ENCODE measurements at places on chromosomes 1 and 21. TPM values are rescaled to one million over a fixed set of nuclear protein-coding genes. Genes with fewer than 3 reads are reported as not detected.

SELENBP1 gene
- not detected for total RNA-seq

SCYL3 gene
- 3.5 TPM for total RNA-seq

PGLYRP3 gene
- not detected for total RNA-seq

HNRNPCL4 gene
- total RNA-seq, result not detected

GRCh38 chr1:55886856-55887712 is 671.9 kb upstream of the USP24 start:
- no peaks in the 10 kb centered on the region for H3K36me3 ChIP-seq
- no peak for DNase-seq
- no peak overlapping the region for H3K27ac ChIP-seq

LHX8 gene
- total RNA-seq, result not detected

- no peak for DNase-seq
- no peak overlapping the region for H3K27ac ChIP-seq
- H3K36me3 ChIP-seq, result no peaks in the 10 kb centered on the region
- no peaks in the 10 kb centered on the region for H3K4me1 ChIP-seq
- H3K27me3 ChIP-seq, result no peaks in the 10 kb centered on the region
Observed at GRCh38 chr1:117261424-117261785, 50.7 kb upstream of the VTCN1 start.

GRCh38 chr1:111446967-111447892 is 1.8 kb downstream of the WDR77 start:
- H3K4me3 ChIP-seq, result no peak overlapping the region
- no peaks in the 10 kb centered on the region for H3K27me3 ChIP-seq
- DNase-seq, result no peak
- no peak overlapping the region for H3K27ac ChIP-seq

DNA sequence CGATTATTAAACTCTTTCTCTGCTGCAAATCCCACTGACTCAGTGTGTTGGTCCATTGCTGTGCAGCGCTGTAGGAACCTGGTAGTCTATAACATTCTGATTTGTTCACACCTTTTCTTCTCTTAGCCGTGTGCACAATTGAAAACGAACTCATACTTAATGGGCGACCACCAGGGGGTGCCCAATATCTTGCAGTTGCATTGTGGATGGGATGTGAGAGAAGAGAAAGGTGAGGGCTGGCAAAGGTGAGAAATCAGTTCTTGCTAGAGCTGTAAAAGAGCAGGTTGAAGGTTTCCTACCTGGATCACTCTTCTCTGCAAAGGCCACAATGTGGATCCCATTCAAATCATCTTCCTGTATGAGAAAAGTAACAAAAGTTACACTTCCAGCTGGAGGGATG is 51.0 kb downstream of the CASQ2 start:
- H3K27ac ChIP-seq, result no peak overlapping the region
- no peak overlapping the region for H3K4me3 ChIP-seq
- no peaks in the 10 kb centered on the region for H3K36me3 ChIP-seq
- H3K27me3 ChIP-seq, result no peaks in the 10 kb centered on the region

- peak; percentile 13 for DNase-seq
- no peaks in the 10 kb centered on the region for H3K36me3 ChIP-seq
- H3K27me3 ChIP-seq, result no peaks in the 10 kb centered on the region
- no peak within 1 kb of the TSS for H3K27ac ChIP-seq
- no peak within 1 kb of the TSS for H3K4me3 ChIP-seq
Observed at GRCh38 chr21:46604975-46605766, at the start of gene S100B. TSS of gene S100B (minus strand) at chr21:46605082. CDS start at chr21:46602415, 2,667 bp downstream.

GRCh38 chr1:218990019-218990418 is 183.7 kb upstream of the LYPLAL1 start:
- DNase-seq, result no peak
- no peak overlapping the region for H3K4me3 ChIP-seq
- no peaks in the 10 kb centered on the region for H3K27me3 ChIP-seq
- no peaks in the 10 kb centered on the region for H3K4me1 ChIP-seq
- no peaks in the 10 kb centered on the region for H3K36me3 ChIP-seq
- H3K27ac ChIP-seq, result no peak overlapping the region

FAM177B gene
- total RNA-seq, result not detected

GRCh38 chr1:25110036-25110435 is 122.3 kb downstream of the SYF2 start:
- no peaks in the 10 kb centered on the region for H3K36me3 ChIP-seq
- H3K4me1 ChIP-seq, result peaks cover 18% of the 10 kb centered on the region
- no peak for DNase-seq
- H3K27me3 ChIP-seq, result no peaks in the 10 kb centered on the region

GRCh38 chr1:87333692-87334347 is 5.1 kb downstream of the LMO4 start:
- H3K27me3 ChIP-seq, result no peaks in the 10 kb centered on the region
- no peaks in the 10 kb centered on the region for H3K36me3 ChIP-seq

SMIM11 gene
- total RNA-seq, result 3.1 TPM

GRCh38 chr1:57704811-57705210 is 281.0 kb upstream of the DAB1 start:
- no peaks in the 10 kb centered on the region for H3K36me3 ChIP-seq
- H3K4me3 ChIP-seq, result no peak overlapping the region
- no peaks in the 10 kb centered on the region for H3K4me1 ChIP-seq
- no peak for DNase-seq
- no peak overlapping the region for H3K27ac ChIP-seq

GRCh38 chr21:39628385-39628784 is 15.6 kb downstream of the B3GALT5 start:
- no peaks in the 10 kb centered on the region for H3K4me1 ChIP-seq
- no peak overlapping the region for H3K4me3 ChIP-seq
- H3K27me3 ChIP-seq, result no peaks in the 10 kb centered on the region
- no peaks in the 10 kb centered on the region for H3K36me3 ChIP-seq
- no peak overlapping the region for H3K27ac ChIP-seq
- DNase-seq, result no peak

SIPA1L2 gene
- 1.9 TPM for total RNA-seq

GRCh38 chr1:66140072-66140471 is 347.4 kb downstream of the PDE4B start:
- no peaks in the 10 kb centered on the region for H3K36me3 ChIP-seq
- DNase-seq, result no peak
- H3K27me3 ChIP-seq, result no peaks in the 10 kb centered on the region

SMCP gene
- not detected for total RNA-seq

TMEM61 gene
- not detected for total RNA-seq

DNA sequence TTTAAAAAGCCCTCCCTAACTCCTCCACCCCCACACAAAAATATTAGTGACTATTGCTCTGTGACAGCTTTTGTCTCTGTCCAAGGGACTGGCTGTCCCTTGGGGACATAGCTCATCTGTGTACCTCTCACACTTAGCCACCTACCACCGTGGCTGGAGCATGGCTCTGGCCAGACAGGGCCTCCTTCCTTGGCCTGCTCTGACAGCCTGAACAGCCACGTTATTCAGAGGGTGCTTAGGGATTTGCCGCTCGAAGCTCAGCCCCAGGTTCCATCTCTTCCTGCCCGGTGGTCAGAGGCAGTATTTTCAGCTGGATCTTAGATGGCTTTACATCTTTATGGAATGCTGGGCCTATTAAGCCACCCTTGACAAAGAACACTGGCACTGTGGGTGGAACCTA is 6.1 kb upstream of the CELSR2 start:
- peaks cover 9% of the 10 kb centered on the region for H3K36me3 ChIP-seq
- no peak overlapping the region for H3K27ac ChIP-seq

TIPRL gene
- total RNA-seq, result 15.8 TPM

APOBEC4 gene
- total RNA-seq, result not detected

- no peak overlapping the region for H3K4me3 ChIP-seq
- no peak for DNase-seq
- H3K27me3 ChIP-seq, result peaks cover 4% of the 10 kb centered on the region
- H3K4me1 ChIP-seq, result peaks cover 16% of the 10 kb centered on the region
Observed at GRCh38 chr1:228381356-228381755, 25.3 kb downstream of the TRIM11 start.

GRCh38 chr1:99648107-99648506 is 2.2 kb downstream of the PALMD start:
- no peak overlapping the region for H3K4me3 ChIP-seq
- no peaks in the 10 kb centered on the region for H3K36me3 ChIP-seq
- no peak for DNase-seq
- peaks cover 33% of the 10 kb centered on the region for H3K27me3 ChIP-seq

LCE1C gene
- total RNA-seq, result not detected

- no peaks in the 10 kb centered on the region for H3K27me3 ChIP-seq
- DNase-seq, result no peak
- no peaks in the 10 kb centered on the region for H3K4me1 ChIP-seq
- no peak overlapping the region for H3K27ac ChIP-seq
- H3K36me3 ChIP-seq, result no peaks in the 10 kb centered on the region
- H3K4me3 ChIP-seq, result no peak overlapping the region
Observed at GRCh38 chr1:56357927-56358690, 221.3 kb downstream of the PLPP3 start.

- H3K4me1 ChIP-seq, result peaks cover 18% of the 10 kb centered on the region
- H3K4me3 ChIP-seq, result no peak overlapping the region
- H3K36me3 ChIP-seq, result no peaks in the 10 kb centered on the region
- DNase-seq, result no peak
- no peaks in the 10 kb centered on the region for H3K27me3 ChIP-seq
Observed at GRCh38 chr1:109877317-109877771, 33.3 kb upstream of the CSF1 start.

DNA sequence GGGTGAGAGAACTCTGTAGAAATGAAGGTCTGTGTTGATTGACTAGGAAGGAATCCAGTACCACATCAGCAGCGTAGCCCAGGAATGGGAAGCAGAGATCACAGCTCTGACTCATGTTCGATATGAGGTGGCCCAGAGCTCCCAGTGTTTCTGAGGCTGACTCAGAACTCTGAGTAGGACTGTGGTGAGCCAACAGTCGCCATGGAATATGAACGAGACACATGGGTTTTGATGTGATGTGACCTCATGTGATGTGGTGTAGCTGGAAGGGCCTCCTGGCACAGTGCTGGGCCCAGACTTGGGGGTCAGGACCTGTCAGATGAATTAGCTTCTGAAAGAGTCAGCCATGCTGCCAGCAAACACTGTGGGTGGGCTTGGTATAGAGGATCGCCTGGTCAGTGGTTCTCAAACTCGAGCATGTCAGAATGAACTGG is 237.0 kb downstream of the MRPL39 start:
- H3K4me3 ChIP-seq, result no peak overlapping the region
- DNase-seq, result no peak
- no peaks in the 10 kb centered on the region for H3K36me3 ChIP-seq
- no peaks in the 10 kb centered on the region for H3K27me3 ChIP-seq
- H3K4me1 ChIP-seq, result no peaks in the 10 kb centered on the region

DNA sequence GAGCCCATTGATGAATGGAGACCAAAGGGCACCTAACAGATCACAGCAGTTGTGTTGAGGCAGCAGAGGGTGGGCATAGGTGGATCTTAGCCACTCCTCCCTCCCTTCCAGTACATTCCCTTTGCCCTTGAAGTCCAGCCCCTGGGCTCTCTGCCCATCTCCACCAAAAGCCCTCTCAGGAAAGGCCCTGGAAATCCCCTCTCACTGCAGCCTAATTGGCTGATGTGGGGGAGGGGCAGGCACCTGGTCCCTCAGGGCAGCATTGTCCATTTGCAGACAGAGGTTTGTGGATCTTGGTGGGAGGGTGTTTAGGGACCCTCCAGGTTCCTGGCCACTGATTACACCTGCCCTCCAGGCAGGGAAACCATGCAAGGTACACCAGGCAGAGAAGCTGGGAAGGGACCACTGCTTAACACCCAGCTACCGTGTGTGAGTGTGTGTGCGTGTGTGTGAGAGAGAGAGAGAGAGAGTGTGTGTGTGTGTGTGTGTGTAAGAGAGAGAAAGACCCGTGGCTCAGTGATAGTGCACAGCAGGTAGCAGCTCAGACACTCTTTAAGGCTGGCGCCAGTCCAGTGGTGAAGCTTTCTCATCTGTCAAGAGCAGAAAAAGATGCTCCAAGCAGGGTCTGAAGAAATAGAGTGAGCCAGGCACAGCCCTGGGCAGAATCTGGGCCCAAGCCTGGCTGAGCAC is 71.1 kb downstream of the MATN1 start:
- H3K36me3 ChIP-seq, result no peaks in the 10 kb centered on the region
- peaks cover 17% of the 10 kb centered on the region for H3K27me3 ChIP-seq
- DNase-seq, result no peak

FCRL5 gene
- not detected for total RNA-seq

TMEM35B gene
- 2.3 TPM for total RNA-seq

GRCh38 chr1:111602974-111603373 is 16.6 kb upstream of the RAP1A start:
- H3K4me1 ChIP-seq, result peaks cover 83% of the 10 kb centered on the region
- peak overlapping the region; percentile 63 for H3K27ac ChIP-seq
- no peaks in the 10 kb centered on the region for H3K27me3 ChIP-seq
- DNase-seq, result no peak

DNA sequence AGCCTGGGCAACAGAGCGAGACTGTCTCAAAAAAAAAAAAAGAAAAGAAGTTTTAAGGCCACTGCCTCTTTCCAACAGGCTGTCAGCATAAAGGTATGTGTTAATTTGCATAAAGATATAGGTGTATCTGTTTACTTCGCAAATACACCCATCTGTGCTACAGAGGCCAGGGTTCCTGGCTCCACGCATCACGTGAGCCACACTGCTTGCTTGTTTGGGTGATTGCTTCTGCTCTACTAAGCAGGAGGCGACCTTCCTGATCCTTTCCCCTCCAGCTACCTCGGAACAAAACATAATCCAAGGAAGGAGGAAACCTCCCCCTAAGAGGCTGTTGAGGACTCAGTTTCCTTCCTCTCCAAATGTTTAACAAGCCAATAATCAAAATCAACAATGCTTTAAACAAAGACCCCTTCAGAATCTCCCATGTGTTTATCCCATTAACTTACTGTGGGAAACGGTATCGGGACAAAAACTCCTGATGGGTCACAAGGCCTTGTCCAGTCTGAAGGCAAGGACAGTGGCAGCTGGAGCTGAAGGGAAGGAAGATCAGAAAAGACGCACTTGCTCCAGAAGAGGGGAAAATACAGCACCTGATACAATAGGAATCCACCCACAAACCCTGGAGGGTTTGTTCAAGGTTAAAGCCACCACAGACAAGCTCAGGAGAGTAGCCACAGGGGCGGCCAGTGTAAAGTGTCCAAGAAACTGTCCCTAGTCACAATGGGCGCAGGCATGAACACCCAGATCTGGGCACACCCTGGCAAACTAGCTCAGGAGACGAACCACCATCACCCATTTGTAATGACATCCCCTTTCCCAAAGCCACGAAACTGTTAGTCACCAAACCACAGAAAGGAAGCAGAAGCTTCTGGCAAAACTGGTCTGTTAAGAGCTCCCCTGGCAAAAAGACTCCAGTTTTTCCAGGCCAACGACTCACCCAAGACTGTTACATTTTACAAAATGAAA is 17.2 kb downstream of the CTNNBIP1 start:
- peaks cover 3% of the 10 kb centered on the region for H3K4me1 ChIP-seq
- H3K27ac ChIP-seq, result no peak overlapping the region
- H3K36me3 ChIP-seq, result peaks cover 3% of the 10 kb centered on the region
- no peak for DNase-seq
- H3K27me3 ChIP-seq, result no peaks in the 10 kb centered on the region
- H3K4me3 ChIP-seq, result no peak overlapping the region

HAPLN2 gene
- 0.44 TPM for total RNA-seq

SLC22A15 gene
- 0.22 TPM for total RNA-seq

DNA sequence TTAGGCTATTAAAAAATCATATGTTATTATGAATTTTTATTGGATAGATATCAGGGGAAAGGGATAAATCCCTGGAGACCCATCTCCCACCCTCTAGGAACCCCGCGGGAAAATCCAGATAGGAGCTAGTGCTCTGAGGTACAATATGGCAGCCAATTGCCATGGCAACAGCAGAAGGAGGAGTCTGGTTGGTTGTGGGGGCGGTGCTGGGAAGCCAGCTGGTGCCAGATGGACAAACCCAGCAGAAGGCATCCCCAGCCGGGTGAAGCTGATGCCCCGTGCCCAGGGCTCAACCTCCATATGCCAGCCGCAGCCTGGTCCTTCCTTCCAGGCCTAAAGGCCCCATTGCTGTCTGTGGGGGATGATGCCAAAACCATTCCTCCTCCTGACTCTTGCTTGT is 38.3 kb downstream of the RHBG start:
- no peak overlapping the region for H3K27ac ChIP-seq
- no peaks in the 10 kb centered on the region for H3K36me3 ChIP-seq
- no peaks in the 10 kb centered on the region for H3K4me1 ChIP-seq
- peaks cover 38% of the 10 kb centered on the region for H3K27me3 ChIP-seq

Data from CD4-positive, alpha-beta T cell (primary cell).